ENCODE measurements at places on chromosomes 3 and 15. TPM values are rescaled to one million over a fixed set of nuclear protein-coding genes. Genes with fewer than 3 reads are reported as not detected.
A peak's percentile ranks its signal among the peaks of the same experiment; 100 is the strongest.

RAB27A gene
- polyA plus RNA-seq, result 20.3 TPM

EXD1 gene
- not detected for polyA plus RNA-seq

- no peak for DNase-seq
These were observed 15.6 kb upstream of the KY start for GRCh38 chr3:134666466-134666865.

COL6A5 gene
- polyA plus RNA-seq, result 0.16 TPM

IGSF10 gene
- 2.9 TPM for polyA plus RNA-seq

SCAANT1 gene
- 1.7 TPM for polyA plus RNA-seq

ADAMTS7 gene
- polyA plus RNA-seq, result 24.4 TPM

DNA sequence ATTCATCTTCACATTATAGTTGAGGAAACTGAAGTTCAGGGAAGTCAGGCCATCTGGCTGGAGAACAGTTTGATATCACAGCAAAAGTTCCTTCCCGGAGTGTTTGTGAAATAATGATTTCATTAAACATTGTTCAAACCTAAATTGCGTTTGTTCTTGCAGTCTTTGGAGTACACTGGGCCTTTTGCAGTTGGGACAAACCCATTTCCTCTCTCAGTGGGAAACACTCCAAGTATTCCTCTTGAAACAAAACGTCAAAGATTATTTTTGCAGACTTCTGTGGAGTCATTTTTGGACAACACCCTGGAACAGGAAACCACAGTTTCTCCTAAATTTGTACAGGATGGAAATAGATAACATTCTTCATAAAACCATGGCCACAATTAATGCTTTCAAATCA lies 287.5 kb downstream of the PTPRG start:
- no peak for DNase-seq

GRCh38 chr3:15094187-15094875 lies 4.6 kb downstream of the RBSN start:
- no peak for DNase-seq

DNA sequence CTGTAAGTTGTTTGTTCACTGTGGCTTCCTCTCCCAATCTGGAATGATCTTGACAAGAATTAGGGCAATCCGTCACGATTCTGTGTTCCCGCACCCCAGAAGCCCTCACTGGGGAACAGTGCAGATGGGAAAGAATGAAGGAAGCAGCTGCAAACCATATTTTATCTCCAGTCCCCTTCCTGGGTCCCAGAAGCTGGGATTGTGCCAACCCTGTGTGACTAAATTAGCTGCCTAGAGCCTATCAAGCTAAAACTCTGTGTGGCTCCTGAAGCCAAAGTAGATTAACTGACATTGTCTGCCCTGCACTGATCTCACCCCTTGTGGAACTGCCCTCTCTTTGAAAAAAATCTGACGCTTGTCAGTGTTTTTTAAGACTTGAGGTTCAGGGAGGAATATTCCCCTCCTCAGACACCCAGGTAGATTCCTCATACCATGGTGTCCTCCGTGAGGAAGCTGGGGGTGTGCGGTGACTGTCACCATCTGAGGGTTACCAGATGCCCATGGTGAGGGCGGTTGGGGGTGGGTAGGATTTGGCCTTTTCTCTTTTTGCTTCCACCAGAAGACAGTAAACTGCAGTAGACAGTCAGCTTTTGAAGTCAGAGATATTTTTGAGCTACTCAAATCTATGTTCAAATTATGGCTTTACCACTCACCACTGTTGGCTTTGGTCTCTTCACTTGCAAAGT lies 358.3 kb upstream of the TPM1 start:
- DNase-seq, result no peak

SLC22A14 gene
- 0.21 TPM for polyA plus RNA-seq

GRCh38 chr3:11547498-11547897 lies 96.2 kb downstream of the VGLL4 start:
- no peak for DNase-seq

KCNH8 gene
- polyA plus RNA-seq, result 1.2 TPM

CD200R1 gene
- polyA plus RNA-seq, result 1.8 TPM

DNA sequence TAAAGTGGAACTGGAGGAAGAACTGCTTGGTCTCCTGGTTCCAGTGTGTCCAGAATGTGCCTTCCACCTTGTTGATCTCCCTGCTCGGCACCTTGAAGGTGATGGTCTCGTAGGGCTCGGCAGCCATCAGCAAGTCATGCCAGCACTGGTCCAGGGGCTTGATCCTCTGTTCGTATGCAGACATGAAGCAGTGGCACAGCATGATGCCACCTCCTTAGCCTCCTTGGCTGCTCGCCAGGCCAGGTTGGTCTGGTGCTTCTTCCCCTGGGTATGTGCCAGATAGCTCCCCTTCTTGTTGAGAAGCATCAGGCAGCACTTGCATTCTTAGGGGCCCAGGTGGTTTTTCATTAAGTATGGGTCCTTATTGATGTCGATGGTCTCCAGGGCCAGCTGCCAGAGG lies 17.8 kb upstream of the TXNRD3 start:
- no peak for DNase-seq

DNA sequence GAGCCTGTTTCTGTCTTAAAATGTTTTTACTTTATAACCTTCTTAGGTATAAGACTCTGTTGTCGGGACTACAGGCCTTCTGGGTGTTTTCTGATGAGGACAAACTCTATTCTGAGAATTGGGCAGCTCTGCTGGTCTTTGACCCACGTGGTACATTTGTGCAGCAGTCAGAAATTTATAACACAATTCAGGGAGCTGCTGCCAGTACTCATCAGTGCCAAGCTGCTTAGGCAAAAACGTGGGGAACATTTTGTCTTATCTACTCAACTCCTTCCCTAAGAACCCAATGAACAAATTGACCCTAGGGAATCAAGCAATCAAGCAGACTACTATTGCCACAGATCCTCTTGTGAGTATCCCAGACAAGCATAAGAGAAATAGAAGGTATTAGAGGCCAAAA lies 180.7 kb upstream of the PDZRN3 start:
- no peak for DNase-seq

ENTPD3 gene
- polyA plus RNA-seq, result 2.4 TPM

GRCh38 chr3:159950156-159950898 lies 38.3 kb upstream of the IL12A start:
- no peak for DNase-seq

DNA sequence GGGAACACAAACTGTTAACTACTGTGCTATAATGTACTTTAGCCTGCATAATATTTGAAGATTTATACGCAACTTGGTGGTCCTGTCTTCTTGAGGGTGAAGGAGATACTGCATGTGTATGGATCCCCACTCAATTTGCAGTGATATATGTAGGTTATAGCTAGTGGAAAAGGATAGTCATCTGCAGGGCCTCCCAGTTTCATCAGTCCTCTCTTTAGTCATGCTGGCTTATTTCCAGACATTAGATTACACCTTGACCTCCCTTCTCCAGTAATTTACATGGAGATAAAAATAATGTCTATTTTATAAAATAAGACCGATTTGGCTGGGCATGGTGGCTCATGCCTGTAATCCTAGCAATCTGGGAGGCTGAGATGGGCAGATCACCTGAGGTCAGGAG lies 3.7 kb downstream of the NR1D2 start:
- no peak for DNase-seq

DNA sequence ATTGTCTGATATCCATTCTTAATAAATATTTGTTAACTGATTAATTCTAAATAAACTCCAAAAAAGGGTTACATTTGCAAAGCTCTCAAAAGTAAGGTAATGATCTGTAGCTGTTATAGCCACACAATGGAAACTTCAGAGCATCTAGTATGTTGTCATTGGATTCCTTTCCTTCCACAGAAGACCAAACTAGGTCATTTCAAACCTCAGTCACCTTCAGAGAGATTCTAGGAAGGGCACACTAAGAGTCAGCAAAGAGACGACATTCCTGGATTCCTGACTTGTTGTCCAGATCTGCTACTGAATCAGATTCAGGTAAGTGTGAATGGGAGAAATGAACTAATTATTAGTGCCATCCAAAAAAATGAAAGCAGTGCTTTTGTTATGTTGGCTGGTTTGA lies 3.0 kb upstream of the COL8A1 start:
- DNase-seq, result no peak

DNA sequence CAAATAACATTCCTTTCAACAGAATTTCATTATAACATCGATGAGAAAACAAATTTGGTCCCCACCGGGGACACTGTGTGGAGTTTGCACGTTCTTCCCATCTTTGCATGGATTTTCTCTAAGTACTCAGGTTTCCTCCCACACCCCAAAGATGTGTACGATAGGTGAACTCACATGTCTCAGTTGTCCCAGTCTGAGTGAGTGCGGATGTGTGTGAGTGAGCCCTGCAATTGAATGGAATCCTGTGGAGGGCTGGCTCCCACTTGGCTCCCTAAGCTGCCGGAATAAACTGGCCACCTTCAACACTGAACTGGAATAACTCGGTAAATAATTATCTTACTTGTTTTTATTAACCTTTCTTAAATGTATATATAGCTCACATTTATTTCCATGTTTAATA lies 77.0 kb downstream of the TRANK1 start:
- no peak for DNase-seq

GRCh38 chr3:109396806-109397205 lies 59.5 kb upstream of the DPPA4 start:
- no peak for DNase-seq

DNA sequence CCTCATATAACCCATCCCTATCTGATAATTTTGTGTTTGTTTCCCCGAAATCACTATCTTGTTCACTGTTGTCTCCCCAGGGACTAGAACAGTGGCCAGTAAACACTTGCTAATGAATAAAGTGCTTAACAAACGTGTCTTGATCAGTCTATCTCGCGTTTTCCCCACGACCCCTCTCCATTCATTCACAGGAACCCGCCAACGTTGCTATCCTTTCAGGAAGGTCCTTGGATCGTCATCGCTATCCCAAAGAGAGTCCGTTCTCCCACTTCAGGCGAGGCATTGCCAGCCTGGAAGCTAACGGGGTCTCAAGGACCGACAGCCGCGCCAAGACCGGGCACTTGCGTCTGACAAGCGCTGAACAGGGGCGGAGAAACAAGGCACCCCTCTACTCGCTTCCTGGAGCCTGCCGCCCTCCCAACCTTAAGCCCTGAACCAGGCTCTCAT lies 344 bp downstream of the LINS1 start:
- DNase-seq, result no peak

GRCh38 chr3:16482194-16482769 lies 31.2 kb downstream of the RFTN1 start:
- no peak for DNase-seq

GRCh38 chr15:43903864-43904290 lies 77.1 kb downstream of the WDR76 start:
- DNase-seq, result peak; percentile 54

DNA sequence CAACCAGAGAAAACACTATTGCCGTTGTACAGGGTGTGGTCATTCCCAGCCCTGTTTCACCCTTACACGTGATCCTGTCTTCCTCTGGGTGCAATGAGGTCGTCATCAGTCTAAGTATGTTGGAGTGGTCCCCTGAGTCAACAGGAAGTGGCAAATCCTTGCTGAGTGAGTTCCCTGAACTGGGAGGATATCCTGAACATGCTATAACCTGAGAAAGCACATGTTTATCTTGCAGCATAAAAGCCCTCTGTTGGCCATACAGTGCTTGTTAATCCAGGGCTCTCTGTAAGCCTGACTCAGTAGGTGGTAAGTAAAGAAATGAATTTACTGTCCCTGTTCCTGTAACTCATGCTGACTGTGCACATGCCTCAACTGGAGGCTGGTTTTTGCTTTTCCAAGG lies 477.8 kb upstream of the RGMA start:
- no peak for DNase-seq

IQCF5 gene
- polyA plus RNA-seq, result not detected

FAM107A gene
- 5.2 TPM for polyA plus RNA-seq

Data from left renal pelvis (tissue), 4 donors.